ENCODE measurements at places on chromosomes 3 and 15.

- no peak for DNase-seq
Measured at GRCh38 chr3:72426618-72427397, 421.4 kb downstream of the SHQ1 start.

DNA sequence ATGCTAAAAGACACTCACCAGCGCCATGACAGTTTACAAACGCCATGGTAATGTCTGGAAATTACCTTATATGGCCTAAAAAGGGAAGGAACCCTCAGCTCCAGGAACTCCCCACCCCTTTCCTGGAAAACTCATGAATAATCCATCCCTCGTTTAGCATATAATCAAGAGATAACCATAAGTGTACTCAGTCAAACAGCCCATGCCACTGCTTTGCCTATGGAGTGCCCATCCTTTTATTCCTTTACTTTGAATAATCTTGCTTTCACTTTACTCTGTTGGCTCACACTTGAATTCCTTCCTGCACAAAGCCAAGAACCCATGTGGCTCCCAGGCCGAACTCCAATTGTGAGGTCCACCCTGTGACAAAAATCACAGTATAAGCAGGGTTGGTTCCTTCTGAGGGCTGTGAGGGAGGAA lies 19.1 kb upstream of the FSTL1 start:
- no peak for DNase-seq

DNA sequence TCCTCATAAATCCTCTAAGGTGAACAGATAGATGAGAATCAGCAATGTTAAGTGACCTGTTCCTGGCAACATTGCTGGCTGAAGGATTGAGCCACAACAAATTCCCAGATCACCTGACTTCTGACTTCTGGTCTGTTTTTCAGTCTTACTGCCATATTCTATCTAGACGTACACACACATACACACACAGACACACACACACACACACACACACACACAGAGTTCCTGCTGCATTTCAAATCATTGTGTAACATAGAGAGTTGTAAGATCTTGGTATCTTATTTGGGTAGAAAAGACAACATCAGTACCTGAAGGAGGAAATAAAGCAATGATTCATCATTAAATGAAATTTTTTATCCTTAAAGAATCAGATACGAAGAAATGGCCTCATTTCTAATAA lies 342.6 kb downstream of the MFSD1 start:
- DNase-seq, result no peak

DNA sequence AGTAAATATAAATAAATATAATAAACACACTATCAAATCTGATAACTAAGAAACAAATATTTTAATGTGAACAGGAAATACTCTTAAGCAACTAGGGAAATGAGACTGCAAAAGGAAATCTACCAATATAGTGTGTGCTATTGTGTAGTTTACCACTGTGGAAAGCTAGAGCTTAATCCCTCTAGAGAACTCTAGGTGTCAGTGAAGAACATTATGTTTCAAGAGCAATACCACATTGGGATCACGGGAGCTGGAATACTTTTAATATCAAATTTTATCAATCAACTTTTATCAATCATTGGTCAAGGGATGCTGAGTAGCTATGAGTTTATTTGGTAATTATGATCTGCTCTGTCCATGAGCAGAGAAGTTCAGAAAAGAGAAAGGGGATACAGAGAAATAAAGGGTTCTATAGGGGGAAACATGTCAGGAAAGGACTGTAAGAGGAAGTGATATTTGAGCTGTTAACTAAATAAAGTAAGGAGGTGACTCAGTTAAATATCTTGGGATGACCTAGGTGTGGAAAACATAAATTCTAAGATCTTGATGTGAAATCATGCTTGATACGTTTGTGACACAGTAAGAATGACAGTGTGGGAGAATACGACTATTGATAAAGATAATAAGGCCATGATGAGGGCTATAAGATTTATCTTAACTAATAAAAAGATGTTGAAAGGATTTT lies 762.2 kb upstream of the ALCAM start:
- DNase-seq, result peak; percentile 8

DNA sequence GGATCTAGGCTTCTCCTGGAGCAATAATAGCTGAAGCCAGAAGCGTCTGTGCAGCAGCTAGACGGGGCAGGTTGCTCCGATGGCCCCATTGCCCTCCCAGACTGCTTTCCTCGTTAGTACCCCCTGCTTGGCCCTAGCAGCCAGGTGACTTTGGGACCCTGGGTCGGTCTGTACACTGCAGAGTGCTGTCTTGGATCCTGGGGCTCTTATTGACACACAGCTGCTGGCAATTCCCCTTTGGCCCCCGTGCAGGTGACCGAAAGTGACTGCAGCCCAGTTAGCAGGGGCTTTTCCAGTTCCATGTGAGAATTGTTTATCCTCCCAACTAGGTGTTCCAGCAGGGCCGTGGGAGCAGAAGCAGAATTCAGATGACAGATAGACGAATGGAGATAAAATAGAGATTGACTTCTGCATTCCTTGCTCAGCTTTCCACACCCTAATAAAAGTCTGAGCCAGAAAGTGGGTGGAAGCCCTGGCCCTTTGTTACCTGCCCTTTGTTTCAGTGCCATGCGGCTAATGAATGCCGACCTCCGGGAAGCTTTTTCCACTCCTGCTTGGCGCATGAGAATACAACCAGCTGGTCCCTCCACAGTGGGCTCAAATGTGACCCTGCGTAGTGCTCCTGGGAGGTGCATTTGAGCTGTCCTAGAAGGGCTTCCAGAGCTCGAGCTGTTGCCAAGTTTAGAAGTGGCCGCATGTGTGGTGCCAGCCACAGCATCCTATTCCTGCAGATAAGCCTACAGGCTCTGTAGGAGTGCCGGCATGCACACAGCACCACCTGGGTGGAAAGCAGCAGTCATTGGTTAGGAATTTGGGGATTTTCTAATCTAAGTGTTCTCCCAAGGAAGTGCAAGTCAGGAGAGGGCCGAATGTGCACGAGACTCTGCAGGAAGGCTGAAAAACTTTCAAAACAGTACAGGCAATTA lies 94.4 kb downstream of the SLCO3A1 start:
- DNase-seq, result peak; percentile 58

DNA sequence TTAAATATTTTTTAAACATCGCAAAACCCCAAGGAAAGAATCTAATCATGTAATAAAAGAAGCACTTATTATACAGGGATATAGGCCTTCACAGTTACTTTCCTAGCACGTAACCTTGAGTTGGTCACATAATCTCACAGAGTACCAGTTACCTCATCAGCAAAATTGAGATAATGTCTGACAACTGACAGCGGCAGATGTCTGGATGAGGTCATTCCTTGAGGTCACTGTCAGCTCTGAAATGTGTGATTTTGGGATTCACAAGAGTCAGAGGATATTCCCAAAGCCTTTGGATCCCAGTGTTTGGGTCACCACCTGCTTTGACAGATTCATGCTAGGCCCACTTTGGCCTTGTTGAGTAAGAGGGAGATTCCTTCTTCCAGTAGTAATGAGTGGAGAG lies 151.4 kb upstream of the SEMA6D start:
- no peak for DNase-seq

GRCh38 chr15:80758130-80758745 lies 20.9 kb upstream of the CEMIP start:
- DNase-seq, result no peak

- no peak for DNase-seq
Measured at GRCh38 chr3:119258915-119259314, 18.2 kb upstream of the B4GALT4 start.

DNA sequence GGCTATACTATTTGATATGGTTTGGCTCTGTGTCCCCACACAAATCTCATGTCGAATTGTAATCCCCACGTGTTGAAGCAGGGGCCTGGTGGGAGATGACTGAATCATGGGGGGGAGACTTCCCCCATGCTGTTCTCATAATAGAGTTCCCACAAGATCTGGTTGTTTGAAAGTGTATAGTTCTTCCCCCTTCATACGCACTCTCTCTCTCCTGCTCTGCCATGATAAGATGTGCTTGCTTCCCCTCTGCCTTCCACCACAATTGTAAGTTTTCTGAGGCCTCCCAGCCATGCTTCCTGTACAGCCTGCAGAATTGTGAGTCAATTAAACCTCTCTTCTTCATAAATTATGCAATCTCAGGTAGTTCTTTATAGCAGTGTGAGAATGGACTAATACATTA lies 290.1 kb upstream of the CHRM5 start:
- no peak for DNase-seq

GRCh38 chr15:57521503-57521902 lies 70.2 kb upstream of the MYZAP start:
- no peak for DNase-seq

DNA sequence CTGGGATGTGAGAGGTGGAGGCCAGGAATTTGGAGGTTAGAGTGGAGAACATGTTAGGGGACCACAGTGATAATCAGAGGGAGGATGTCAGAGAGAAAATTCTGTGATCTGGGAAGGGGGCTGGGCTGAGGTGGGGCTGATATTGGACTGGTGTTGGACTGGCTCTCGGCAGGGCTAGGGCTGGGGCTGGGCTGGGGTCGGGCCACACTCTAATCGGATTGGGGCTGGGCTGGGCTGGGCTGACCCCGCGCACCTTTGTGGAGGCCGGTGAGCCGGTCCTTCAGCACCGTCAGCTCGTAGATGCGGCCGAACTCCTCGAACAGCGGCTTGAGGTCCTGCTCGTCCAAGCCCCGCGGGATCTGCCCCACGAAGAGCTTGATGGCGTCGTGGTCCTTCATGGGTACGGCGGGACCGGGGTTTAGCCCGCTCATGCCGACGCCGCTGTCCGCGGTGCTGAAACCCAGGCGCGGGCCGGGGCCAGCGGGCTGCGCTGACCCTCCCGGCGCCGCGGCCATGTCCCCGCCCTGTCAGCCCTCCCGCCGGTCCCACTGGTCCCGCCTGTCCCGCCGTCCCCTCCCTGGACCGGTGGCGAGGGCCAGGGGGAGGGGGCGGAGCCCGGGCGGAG lies 485 bp downstream of the CELF6 start:
- peak; percentile 48 for DNase-seq

Measured in EL (cell line).